ENCODE measurements at places on chromosomes 11 and 22.

GRCh38 chr11:94424662-94425061, 23.4 kb upstream of the GPR83 start:
- no peak for DNase-seq

- DNase-seq = peak; percentile 59
Measured at GRCh38 chr22:37462983-37463382, 23.2 kb downstream of the MFNG start.

- no peak for DNase-seq
Measured at GRCh38 chr22:25942856-25943411, 200.9 kb downstream of the MYO18B start.

DNA sequence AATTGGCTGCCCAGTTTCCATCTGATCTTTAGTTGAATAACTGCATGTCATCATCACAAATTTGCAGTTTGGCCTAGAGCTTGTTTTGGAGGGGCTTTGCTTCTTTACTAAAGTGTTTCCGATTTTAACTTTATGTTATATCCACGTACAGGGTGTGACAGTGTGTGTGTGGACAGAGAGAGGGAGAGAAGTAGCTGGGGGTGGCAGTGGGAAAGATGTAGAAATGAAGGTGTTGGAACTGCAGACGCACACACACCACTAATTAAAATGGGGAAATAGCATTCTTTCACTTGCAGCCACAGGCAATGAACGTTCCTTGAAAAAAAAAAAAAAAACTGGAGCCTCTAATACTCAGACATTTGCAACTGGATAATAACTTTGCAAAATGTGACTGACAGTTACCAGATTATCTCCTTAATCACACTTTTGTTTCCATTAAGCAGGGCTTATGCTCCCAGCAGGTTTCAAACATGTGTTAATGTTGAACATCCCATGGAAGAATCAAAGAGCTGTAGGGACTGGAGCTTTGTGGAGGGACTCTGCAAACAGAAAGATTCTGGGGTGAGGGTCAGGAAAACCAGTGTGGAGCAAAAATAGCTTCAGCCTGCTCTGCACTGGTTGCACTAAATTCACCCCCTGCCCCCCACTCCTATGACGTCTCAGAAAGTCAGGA, 238.1 kb upstream of the TENM4 start:
- DNase-seq = no peak

GRCh38 chr11:116373104-116373944, 399.5 kb downstream of the BUD13 start:
- DNase-seq = no peak

- DNase-seq = no peak
Measured at GRCh38 chr11:2902784-2903671, 17.5 kb upstream of the CDKN1C start.

- no peak for DNase-seq
Measured at GRCh38 chr11:78845496-78845895, 270.8 kb upstream of the NARS2 start.
